ENCODE measurements at places on chromosomes 5 and 9.
A peak's percentile ranks its signal among the peaks of the same experiment; 100 is the strongest.

GRCh38 chr5:139513852-139514485, 31.4 kb upstream of the STING1 start:
- no peak for DNase-seq

- DNase-seq: peak; percentile 94
These were observed 616.5 kb downstream of the PTPRD start for GRCh38 chr9:9996259-9996658.

DNA sequence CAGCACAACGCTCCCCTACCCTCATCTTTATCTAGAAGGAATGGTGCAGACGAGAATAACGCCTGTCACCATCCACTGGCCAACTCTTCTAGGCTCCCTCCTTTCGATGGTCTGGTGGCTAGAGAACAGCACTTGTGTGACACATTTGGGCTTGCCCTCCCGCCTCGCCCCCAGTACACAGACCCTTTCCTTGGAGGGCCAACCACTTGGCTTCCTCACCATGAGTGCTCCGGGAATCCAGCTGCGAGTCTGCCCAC, 1.4 kb downstream of the GNAQ start:
- peak; percentile 86 for DNase-seq

GRCh38 chr5:3394891-3395599, 200.6 kb upstream of the IRX1 start:
- DNase-seq: no peak

DNA sequence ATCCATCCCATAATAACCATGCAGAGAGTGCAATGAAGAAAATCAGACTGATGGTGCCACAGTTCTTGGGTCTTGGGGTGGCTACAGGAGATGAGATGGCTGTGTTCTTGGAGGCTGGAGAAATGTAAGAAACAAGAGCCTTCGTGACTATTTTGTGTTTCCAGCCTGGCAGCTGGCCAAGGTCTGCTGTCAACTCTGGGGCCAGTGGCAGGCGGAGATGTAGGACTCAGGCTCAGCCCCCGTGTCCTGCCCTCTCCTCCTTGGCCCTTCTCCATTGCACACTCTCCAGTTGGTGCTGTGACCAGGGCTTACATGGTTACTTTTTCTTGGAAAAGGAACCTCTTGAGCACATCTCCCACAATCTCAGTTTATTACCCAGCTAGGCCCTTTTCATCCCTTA, 235.4 kb downstream of the DMRT2 start:
- DNase-seq: no peak

DNA sequence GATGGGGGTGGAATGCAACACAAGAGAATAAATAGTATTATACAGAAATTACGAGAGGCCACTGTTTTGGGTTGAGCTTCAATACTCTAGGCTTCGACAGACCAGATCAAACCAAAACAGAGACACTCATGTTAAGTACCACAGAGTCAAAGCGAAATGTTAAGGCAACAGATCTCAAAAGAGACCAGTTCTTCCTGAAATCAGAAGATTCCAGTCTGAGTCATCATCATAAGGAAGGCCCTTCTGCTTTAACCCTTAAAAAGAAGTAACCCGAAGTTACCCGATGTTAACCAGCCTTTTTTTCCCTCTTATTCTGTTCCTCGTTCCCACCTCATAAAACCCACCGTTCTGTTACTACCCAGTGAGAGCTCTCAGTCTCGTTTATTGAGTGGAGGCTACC, 75.9 kb downstream of the SFXN1 start:
- no peak for DNase-seq

GRCh38 chr9:109193974-109194556, 27.0 kb upstream of the FRRS1L start:
- peak; percentile 55 for DNase-seq

DNA sequence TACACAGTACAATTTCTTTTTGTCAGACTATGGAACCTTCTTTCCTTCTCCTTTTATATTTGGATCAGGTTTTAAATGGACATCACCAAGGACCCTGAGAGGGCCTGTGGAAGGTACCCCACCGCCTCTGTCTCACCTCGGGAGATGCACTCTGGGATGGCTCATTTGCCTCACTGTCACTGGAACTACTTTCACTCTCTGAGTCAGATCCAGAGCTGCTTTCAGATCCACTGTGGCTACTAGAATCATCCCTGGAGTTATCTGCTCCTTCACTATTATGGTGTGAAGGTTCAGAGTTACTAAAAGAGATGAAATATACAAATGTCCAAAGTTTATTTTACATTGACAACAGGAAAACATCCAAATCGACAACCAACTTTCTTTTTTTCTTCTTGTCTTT, 24.6 kb downstream of the LEAP2 start:
- no peak for DNase-seq

- no peak for DNase-seq
These were observed 21.9 kb downstream of the MARCHF3 start for GRCh38 chr5:127008300-127008975.

- DNase-seq: no peak
These were observed 108.4 kb upstream of the LARP1 start for GRCh38 chr5:154646745-154647113.

DNA sequence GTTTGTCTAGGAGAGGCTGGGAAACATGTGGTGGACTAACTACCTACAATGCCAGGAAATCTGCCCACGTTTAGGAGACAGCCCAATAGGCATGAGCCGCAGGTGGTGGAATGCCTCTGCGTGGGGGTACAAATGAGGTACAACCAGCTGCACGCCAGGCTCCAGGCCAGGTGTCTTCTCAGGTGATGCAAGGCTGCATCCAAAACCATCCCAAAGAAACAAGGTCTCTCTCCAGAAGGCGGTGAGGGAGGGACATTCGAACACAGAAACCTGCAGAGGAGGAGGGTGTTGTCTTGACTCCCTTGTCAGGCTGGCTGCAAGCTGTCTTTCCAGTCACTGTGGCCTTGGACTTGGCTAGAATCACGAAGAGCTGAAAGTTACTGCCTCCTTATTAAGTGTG, 11.6 kb downstream of the ANKH start:
- no peak for DNase-seq

- DNase-seq: no peak
These were observed 202.9 kb downstream of the SGCD start for GRCh38 chr5:156529892-156530291.

DNA sequence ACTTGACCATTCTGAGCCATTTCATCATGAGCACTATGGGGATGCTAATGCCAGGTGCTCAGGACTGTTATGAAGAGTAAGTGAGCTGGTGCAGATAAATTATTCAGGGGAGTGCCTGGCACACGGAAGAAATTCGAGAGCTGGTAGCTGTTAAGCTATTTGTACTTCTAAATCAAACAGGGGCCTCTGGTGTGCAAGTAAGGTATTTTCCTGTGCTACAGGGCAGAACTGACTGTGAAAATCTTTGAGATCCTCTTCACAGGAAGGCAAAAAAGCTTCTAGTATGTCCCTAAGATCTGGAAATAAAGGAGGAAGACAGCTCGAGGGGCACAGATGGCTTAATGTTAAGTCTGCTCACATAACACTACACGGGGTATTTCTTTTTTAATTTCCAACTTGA, 106.3 kb upstream of the SPOCK1 start:
- no peak for DNase-seq

GRCh38 chr5:123807177-123807945, 295.4 kb downstream of the CSNK1G3 start:
- no peak for DNase-seq

DNA sequence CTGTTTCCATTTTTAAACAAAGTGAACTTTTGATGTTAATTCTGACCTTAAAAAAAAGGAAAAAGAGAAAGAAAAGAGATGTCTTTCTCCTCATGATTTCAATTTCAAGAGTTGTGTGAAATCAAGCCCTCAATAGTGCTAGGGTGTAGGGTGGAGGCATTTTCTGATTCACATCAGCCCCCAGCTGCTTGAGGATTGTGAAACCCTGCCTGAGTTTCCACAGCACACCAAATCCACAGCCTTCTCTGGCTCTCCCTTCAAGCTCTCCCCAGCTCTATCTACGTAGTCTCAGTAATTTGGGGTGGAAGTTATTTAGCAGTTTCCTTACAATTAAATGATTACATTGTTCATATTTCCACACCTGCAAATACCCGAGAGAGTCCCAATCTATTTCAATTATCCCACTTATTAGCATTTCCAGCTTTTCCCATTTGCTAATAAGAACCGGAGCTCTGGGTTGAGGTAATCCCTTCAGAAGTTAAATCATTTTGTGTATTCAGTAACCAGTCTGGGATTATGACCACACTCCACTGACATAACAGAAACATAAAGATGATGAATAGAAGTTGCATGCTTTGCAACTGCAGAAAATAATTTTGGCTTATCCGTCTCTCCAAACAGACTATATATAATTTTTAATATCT, 54.9 kb downstream of the MTX3 start:
- no peak for DNase-seq

- DNase-seq: peak; percentile 19
These were observed 638.9 kb downstream of the RAB3C start for GRCh38 chr5:59221769-59222168.
